Neural crest cell (in vitro differentiated cells): ENCODE measurements at places on chromosomes 16 and 17.
A peak's percentile ranks its signal among the peaks of the same experiment; 100 is the strongest.

- DNase-seq = no peak
Observed at GRCh38 chr16:15865742-15866141, 8.9 kb upstream of the MYH11 start.

- no peak for DNase-seq
Observed at GRCh38 chr16:82404586-82405315, 222.0 kb upstream of the CDH13 start.

DNA sequence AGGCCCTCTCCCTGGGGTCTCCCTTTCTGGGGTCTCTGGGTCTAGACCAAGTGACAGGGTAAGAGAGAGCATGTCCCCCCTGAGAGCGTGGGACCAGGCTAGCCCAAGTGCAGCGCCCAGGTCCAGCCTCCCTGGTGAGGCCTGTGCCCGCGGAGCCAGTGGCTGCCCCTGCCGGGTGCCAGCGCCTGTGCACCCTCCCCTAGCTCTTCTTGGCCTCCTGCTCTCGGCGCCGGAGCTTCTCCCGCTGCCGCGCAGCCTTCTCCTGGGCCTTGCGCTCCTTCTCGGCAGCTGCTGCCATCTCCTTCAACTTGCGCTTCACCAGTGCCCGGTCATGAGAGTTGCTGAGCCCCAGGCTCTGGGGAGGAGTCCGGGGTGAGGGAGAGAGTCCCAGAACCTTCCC, 17.3 kb downstream of the SAMD14 start:
- no peak for DNase-seq

- DNase-seq = no peak
Observed at GRCh38 chr16:56387396-56387795, 37.9 kb downstream of the AMFR start.

DNA sequence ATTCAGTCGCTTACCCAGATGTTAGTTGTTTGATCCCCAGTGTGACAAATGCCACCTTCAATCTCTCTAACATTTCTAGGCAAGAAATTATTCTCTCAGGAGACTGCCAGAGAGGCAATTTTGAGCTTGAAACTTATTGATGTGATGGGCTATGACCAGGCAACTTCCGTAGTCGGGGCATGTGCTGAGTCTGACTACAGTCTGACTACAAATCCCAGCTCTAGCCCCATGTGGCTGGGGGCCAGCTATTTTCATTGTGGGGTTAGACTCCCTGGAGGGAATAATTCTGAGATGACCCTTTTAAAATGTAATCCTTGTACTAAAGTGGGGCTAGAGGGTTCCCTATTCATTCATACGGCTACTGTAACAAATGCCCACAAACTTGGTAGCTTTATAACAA, 65.9 kb downstream of the RBFOX1 start:
- DNase-seq = no peak

DNA sequence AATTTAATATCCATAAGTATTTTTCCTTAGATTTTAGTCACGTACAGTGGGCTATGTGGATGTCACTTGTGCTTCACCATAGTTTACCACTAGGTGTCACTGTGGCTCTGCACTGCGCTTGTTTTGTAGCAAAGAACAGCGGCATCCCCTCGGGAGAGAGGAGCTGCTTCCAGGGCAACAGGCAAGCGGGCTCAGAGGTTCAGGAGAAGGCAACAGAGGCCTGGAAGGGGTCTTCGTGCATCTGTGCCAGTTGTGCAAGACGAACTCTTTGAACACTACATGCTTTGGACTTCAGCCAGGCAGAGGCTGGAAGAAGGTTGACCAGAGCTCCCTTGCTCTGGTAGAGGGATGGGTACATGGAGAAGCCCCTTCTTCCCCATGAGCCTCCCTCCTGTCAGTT, 20.6 kb downstream of the CYB561 start:
- DNase-seq = peak; percentile 78

DNA sequence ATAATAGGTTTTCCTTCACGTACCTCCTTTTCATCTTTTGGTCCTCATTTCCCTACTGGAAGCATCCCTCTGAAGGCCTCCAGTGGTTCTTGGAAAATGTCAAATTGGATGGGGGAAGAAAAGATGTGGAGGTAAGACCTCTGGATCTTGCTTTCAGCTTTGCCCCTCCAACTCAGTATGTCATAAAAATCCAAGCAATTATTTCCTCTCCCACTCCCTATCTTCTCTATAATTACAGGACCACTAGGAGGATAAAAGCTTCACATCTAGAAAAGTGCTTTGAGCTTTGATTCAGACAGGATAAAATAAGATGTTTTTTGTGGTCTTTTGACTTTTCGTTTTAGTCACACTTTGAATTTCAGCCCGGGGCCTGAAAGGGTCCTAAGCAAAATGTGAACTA, 1.7 kb downstream of the TTLL6 start:
- no peak for DNase-seq

- DNase-seq = no peak
Observed at GRCh38 chr16:15782573-15783365, 74.1 kb downstream of the MYH11 start.

DNA sequence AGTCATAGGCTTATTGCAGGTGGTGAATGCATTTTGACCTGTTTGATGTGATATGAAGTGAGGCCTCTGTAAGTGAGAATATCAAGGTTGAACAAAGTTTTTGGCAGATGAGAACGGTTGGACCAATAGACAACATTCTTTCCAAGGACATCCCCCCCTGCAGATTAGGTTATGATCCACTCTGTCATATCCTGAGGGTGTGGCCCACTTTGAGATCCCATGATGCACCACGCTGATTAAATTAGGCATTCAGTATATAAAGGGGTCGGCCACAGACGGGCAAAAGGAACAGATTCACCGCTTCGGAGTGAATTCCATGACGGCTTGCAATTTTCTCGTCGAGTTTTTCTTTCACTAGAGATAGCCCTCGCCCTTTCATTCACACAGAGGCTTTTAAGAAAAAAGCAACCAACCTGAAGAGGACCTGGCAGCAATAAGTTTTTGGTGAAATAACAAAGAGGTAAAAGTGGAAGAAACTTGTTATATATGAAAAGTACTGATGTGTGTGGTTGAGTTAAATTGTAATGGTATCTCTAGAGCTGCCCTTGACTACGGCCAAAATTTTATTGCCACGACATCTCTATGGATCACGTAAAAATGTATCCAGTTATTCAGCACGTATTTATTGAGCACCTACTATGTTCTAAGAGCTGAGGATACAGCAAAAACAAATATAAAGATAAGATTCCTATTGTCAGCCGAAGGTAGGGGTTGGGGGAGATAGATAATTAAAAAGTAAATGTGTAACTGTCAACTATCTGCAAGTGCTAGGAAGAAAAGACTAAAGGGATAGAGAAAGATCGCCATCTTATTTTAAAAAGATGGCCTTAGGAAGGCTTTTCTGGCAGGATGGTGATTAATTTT, 1.7 kb upstream of the RBBP6 start:
- no peak for DNase-seq

- peak; percentile 20 for DNase-seq
Observed at GRCh38 chr16:87276091-87276701, 41.0 kb downstream of the C16orf95 start.

DNA sequence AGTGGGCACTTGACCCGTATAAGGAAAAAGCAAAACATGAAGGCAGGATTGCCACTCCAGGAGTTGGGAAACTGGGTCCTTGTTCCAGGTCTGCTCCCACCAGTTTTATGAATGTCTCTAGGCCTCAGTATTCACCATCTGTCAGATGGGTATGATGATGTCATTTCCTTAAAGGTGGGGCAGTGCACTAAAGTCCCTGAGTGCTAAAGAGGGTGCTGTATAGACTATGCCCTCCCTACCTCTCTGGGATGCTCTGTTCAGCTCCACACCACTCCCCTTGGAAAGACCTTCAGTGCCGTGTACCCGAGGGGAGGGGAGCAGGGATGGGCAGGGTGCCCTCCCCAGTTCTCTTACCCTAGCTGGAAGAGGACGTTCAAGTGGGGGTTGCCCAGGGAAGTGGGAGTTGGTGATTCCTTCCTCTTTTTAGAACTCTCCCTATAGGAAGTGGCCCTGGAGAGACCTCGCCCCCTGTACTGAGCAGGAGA, 2.2 kb downstream of the LASP1 start:
- DNase-seq = no peak

DNA sequence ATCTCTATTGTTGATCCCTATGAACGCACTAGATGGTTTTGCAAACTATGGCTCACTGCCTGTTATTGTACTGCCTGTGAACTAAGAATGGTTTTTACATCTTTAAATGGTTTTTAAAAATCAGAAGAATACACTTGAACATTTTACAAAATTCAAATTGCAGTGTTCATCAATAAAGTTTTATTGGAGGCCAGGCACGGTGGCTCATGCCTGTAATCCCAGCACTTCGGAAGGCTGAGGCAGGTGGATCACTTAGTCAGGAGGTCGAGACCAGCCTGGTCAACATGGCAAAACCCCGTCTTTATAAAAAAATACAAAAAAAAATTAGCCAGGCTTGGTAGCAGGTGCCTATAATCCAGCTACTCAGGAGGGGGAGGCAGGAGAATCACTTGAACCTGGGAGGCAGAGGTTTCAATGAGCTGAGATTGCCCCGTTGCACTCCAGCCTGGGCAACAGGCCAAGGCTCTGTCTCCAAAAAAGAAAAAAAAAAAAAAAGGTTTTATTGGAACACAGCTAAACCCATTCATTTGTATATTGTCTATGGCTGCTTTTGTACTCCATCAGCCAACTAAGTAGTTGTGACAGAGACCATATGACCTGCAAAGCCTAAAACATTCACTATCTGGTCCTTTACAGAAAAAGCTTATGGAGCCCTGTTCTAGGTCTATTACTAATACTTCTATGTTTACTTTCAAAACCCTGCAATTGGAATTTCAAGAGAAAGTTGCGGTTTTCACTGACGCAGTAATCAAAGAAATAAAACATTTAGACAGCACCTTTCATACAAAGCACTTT, 18.9 kb downstream of the IKZF3 start:
- no peak for DNase-seq

DNA sequence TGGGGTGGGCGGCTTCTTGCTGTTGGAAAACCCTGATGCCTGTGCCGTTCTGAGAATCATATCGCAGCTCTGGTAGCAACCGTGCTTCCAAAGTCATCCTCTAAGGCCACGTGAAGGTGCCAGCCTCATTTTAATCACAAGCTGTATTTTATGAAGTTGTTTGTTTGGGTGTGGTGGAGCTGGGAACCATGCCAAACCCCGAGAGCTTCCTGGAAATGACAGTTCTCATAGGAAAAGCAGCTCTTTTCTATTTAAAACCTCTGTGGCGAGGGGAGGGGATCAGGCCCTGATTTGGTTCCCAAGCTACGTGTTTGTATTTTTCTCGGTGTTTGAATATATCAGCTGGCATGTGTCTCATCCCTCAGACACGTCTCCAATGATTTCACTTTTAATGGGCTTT, 21.7 kb downstream of the KNOP1 start:
- no peak for DNase-seq

- DNase-seq = no peak
Observed at GRCh38 chr16:21166561-21166961, 8.1 kb downstream of the LDAF1 start.

GRCh38 chr16:14378131-14378551, 251.9 kb downstream of the PARN start:
- DNase-seq = no peak

- no peak for DNase-seq
Observed at GRCh38 chr16:88854306-88855111, 2.2 kb downstream of the GALNS start.

GRCh38 chr16:54503011-54503855, 216.6 kb upstream of the IRX3 start:
- DNase-seq = no peak

- peak; percentile 62 for DNase-seq
Observed at GRCh38 chr16:23060458-23061320, 88.6 kb downstream of the USP31 start.

- DNase-seq = no peak
Observed at GRCh38 chr17:70881093-70881492, 711.8 kb downstream of the KCNJ2 start.
